ENCODE measurements at places on chromosomes 11 and 22. TPM values are rescaled to one million over a fixed set of nuclear protein-coding genes. Genes with fewer than 3 reads are reported as not detected.

- H3K4me3 ChIP-seq, result no peak overlapping the region
- H3K4me1 ChIP-seq, result no peaks in the 10 kb centered on the region
- DNase-seq, result no peak
- H3K27me3 ChIP-seq, result peaks cover 8% of the 10 kb centered on the region
- no peak overlapping the region for H3K27ac ChIP-seq
These were observed 151.8 kb upstream of the CADM1 start for GRCh38 chr11:115656041-115656440.

APOL5 gene
- not detected for total RNA-seq

OR8B2 gene
- total RNA-seq, result not detected

DNA sequence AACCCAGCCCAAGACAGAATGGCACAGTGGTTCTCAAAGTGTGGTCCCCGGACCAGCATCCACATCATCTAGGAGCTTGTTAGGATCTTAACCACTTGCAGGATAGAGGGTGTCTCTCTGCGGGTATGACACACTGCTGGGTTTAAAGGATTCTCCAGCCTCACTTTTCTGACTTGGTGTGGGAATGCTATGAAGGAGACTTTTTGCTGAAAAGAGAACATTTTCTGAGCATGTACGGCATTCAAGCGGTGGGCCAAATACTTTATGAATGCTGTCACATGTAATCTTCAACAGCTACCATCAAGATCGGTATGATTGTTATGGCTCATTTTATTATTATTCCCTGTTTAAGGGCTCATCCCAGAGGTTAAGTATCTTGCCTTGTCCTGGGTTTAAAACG, 1.8 kb upstream of the CD82 start:
- no peak overlapping the region for H3K4me3 ChIP-seq
- H3K27me3 ChIP-seq, result no peaks in the 10 kb centered on the region
- DNase-seq, result no peak
- H3K36me3 ChIP-seq, result no peaks in the 10 kb centered on the region
- peak overlapping the region; percentile 93 for H3K27ac ChIP-seq

- peak; percentile 33 for DNase-seq
- H3K36me3 ChIP-seq, result no peaks in the 10 kb centered on the region
- no peaks in the 10 kb centered on the region for H3K4me1 ChIP-seq
- no peaks in the 10 kb centered on the region for H3K27me3 ChIP-seq
These were observed 1.5 kb downstream of the ZNF143 start for GRCh38 chr11:9462172-9462799.

All from right lobe of liver (tissue), 6 donors.